Common myeloid progenitor, CD34-positive (primary cell): ENCODE measurements at places on chromosomes 5 and 9.
A peak's percentile ranks its signal among the peaks of the same experiment; 100 is the strongest.

DNA sequence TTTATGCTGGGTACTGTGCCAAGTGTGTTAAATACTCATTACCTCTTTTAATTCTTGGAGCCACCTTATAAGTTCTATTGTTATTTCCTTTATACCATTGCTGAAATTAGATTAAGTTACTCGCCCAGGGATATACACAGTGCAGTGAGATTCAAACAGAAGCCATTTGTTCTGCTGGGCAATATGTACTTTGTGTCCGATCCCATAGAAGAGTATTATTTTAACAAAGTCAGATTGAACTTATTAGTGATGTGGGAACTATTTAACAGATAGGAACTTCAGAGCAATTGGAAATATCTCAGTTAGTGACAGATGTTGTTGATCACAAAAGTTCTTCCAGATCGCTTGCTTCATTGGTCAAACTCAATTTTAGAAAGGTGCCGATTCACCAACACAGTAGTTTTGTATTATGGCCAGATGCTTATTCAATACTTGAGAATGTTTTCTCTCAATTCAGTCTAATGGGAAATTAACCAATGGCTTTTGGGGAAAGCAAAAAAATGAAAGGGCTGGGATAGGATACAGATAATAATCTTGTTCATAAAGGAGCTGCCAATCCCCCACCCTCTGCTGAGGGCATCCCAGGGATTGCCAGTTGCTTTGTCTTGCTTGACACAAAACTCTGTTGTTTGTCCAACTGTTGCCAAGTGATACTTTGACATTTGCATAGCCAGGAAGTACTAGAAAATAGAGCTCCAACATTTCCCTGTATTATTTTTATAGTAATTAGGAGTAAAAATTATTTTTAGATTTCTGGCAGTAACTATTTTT is 94.8 kb upstream of the SEMA6A start:
- no peak for DNase-seq

GRCh38 chr9:127078988-127079387 is 43.4 kb downstream of the ANGPTL2 start:
- DNase-seq: no peak

DNA sequence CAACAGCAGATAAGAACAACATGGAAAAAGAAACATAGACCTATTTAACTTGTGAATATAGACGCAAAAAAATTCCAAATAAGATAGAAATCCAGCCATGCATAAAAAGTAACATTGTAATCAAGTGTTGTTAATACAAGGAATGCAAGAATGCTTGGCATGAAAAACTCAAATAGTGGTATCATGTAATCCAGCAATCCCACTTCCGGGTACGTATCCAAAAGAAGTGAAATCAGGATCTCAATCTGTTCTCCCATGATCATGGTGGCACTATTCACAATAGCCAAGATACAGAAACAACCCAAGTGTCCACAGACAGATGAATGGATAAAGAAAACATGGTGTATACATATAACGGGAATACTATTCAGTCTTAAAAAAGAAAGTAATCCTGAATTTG is 437.4 kb downstream of the ARHGEF28 start:
- no peak for DNase-seq

DNA sequence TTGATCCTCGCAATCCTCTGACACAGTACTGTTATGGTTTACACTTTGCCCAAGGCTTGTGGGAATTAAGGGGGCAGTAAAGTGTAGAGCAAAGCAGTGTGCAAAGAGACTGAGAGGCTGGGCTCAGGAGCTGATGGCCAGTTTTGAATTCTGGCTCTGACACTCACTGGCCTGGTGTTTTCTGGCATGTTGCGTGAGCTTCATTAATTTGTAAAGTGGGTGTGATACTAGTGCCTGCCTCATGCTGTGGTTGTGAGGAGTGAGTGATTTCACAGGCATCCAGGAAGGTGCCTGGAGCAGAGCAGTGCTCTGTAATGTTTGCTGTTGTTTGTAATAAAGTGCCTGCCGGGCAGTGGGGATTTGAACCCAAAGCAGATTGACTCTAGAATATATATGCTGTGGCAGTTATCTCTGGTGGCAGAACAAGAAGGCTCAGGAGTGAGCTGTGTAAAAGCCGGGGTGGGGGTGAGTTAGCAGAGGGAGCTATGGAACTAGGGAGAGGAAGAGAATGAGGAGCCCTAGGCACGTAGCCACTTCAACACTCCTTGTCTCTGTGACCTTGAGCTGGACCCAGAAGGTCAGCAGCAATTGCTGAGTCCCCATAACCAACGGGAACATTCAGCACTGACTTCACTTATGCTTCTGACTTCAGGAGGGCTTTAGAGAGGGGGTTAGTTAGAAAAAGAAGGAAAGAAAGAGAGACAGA is 108.5 kb downstream of the DOCK2 start:
- no peak for DNase-seq

GRCh38 chr9:26863074-26863473 is 29.5 kb downstream of the CAAP1 start:
- DNase-seq: peak; percentile 15

DNA sequence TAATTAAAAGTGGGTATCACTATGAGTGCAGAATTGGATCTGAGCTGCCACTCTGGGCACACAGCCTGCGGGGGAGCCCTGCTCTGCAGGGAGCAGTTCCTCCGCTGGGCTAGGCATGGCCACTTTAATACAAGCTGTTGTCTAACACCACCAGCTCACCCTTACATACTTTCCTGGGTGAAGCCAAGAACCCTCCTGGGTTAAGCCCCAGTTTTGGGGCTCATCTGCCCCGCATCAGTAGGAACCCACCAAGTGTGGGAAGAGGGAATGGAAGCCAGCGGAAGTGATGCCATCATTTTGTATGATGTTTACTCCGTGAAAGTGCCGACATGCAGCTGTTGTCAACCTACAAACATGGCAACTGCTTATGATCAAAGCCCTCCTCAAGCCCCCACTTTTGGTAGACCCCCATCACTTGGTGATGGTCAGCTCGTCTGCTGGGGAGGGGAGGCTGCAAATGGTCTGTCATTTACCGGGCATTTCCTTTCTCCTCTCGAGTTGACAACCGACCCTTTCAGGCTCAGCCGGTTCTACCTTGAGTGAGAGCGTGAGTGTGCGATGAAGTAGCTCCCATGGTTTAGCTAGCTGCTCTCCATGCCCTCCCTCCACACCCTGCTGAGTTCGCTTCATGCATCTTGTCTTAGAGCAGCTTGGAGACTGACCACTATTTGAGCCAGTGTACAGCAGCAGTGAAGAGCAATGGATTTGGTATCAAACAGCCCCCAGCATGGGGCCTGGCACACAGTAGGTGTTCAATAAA is 95.3 kb upstream of the IER5L start:
- no peak for DNase-seq

GRCh38 chr5:110265162-110265561 is 461.3 kb downstream of the TMEM232 start:
- DNase-seq: no peak

DNA sequence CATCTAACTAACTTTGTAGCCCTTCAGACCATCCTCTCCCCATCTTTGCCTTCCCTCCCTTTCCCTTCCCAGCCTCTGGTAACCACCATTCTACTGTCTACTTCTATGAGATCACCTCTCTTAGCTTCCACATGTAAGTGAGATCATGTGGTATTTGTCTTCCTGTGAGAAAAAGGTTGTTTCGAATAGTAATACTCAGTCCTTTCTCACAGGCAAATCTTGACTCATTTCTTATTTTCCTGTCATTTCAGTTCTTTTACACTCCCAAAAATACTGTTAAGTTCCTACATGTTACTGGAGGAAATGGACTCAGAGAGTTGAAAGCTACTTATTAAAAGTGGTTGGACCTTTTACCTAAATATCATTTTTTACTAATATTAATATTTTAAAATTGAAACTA is 82.1 kb downstream of the SLF1 start:
- DNase-seq: no peak

DNA sequence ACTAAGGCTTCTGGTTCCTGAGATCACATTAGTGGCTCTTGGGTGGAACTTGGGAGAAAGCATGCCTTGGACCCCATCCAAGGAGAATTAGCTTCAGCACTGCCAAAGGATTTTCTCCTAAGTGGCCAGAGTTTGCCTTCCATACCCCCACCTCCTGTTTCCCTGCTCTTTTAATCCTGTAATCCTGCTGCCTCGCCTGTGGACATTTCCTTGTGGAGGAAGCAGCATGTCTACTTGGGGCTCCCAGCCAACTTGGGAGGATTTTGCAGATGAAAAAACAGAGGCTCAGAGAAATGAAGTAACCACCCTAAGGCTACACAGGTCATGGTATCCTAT is 1.6 kb downstream of the ARSI start:
- DNase-seq: no peak

- no peak for DNase-seq
These were observed 77.5 kb upstream of the XPA start for GRCh38 chr9:97774673-97775072.

DNA sequence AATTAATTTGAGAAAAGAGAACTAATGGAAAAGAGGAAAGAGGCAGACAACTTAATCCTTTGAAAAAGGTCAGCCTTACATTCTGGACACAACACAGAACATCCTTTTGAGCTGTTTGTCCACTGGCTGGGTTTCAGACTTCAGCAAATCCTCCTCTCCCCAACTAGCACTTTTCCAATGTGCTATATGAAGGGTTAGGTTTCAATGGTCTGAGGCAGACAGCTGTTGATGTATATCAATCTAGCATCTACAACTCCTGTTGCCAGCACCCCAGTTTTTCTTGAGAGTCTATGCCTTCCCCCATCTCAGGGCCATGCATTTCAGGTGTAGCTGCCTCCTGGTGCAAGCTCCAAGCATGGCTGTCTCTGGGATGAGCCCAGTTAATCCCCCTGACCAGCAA is 174.2 kb downstream of the TRIM32 start:
- DNase-seq: no peak

DNA sequence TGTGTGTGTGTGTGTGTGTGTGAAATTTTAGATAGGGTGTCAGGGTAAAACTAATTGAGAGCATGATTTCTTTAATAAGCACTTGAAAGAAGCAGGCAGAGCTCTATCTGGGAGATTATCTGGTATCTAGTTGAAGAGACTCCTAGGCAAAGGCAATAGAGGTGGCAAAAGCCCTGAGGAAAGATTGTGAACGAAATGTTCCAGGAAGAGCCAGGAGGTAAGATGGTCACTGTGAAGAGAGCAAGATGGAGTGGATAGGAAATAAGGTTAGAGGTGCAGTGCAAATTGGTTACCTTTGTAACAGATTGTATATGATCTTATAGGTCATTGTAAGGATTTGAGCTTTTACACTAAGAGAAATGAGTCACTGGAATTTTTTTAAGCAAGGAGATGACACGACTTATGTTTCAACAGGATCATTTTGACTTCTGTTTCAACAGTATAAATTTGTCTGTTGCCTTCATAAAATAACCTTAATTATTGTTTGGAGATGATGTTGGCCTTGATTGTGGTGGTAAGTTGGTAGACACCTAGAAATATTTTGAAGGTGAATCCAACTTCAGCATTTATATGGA is 239.6 kb downstream of the PARP8 start:
- no peak for DNase-seq

GRCh38 chr9:127501821-127502343 is 50.6 kb downstream of the LRSAM1 start:
- no peak for DNase-seq

DNA sequence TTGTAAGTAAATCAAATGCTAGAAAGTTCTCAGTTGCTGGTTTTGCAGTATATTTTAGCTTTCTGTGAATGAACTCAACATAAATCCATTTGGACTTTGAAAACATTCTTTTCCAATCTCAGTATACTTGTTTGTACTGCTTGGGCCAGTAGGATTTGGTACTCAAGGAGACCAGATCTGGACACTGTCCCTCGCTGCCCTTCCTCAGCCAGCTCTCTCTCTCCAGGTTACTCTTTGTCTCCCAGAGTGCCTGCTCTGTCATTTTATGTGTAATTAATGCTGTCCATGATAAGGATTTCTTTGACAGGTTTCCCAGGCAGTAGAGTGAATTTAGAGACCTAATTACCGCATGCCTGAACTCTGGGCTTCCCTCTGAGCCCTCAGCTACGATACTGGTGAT is 344.6 kb upstream of the SGCD start:
- DNase-seq: no peak

DNA sequence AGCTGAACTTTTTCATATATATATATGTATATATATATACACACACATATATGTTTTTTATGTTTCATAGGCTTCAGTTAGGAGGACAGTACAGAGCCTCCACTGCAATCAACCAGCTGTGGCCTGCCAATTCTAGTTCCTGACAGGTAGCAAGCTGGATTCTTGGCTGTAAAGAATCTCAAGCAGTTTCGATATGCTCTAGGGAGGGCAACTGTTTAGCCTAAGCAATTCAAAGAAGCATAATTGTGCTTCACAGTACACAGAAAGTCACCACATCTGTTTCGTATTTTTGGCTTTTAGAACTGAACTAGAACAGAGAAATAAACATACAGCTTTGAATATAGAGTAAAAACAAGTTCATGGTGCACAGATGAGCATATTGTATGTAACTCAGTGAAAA is 152.4 kb upstream of the ARRDC3 start:
- DNase-seq: no peak

DNA sequence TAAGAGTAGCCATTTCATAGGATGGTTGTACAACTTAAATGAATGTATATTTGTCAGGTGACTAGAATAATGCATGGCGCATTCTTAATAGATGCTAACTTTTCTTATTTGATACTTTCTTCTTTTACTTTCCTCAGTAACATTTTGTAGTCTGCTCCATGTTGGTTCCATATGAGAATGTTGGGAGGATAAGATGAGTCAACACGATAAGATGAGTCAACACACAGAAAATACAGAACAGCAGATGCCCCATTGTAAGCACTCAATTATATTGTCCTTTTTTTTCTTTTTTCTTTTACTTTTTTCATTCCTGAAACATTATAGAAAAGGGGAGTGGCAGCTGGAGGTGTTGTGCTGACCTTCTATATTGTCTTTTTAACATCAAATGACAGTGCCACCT is 92.3 kb upstream of the SPATA31C2 start:
- peak; percentile 3 for DNase-seq

- DNase-seq: no peak
These were observed 52.8 kb downstream of the MLLT3 start for GRCh38 chr9:20569525-20569924.

- DNase-seq: no peak
These were observed 16.2 kb downstream of the NDUFS6 start for GRCh38 chr5:1817261-1818043.

- DNase-seq: no peak
These were observed 52.8 kb downstream of the SAXO1 start for GRCh38 chr9:18980189-18980588.
